GM04504 (cell line): ENCODE measurements at places on chromosomes 2 and 18.

DNA sequence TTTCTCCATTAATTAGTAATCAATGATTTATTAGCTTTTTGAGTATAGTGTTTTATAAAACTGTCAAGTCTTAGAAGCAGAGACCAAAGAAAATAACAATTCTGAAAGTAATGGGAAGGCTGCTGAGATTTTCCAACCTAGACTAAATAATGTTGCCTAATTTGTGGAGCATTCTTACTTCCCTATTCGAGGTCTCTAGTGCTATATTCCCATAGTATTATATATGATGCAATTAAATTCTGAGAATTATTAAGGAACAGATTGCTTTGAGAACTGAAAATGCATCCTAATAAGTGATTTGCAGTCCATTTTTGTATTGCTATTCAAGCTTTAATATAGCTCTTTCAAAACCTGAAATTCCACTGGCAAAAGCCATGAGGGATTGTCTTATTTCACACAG is 27.7 kb upstream of the DOCK10 start:
- no peak for DNase-seq

DNA sequence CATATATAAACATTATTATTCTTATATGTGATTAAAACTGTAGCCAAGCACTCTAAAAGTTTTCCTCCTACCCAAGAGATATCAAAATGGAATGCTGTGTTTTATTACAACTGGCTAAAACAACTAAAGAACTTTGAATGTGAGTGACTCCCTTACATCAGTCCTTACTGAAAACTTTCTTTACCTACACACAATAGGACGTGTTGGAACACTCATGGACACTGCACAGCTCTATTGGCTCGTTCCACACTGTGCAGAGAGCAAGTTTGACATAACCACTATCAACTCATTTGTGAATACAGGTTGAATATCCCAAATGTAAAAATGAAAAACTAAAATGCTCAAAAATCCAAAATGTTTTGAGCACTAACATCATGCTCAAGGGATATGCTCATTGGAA is 650.6 kb downstream of the SLC4A3 start:
- DNase-seq = no peak

DNA sequence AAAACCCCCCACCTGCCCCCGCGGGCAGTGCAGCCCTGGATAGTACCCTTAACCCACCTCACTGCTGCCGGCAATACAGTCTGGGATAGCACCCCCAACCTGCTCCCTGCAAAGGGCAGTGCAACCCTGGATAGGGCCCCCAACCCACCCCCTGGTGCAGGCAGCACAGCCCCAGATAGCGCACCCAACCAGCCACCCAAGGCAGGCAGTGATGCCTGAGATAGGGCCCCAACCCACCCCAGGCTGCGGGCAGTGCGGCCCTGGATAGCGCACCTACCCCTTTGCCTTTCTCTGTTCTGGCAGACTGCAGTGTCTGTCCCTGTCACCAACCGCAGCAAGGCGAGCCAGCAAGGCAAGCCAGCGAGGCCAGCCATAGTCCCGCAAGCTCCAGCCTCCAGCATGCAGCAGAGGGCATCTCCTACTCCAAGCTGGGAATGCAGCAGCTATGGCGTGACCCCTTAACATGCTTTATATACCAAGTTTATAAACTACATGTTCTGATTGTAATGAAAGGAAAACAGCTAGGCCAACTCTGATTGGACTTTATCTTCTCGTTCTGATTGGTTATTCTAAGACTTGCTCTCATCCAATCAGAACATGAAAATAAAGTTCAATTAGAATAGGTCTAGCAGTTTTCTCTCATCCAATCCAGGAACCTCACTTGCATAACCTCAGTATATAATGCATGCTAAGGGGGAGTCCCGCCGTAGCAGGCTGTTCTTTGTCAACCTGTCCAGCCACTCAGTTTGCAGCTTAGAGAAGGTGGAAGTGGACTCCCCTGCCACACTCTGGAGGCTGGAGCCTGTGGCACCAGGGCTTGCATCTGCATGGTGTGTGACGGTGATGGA is 34.1 kb upstream of the ANKRD62 start:
- no peak for DNase-seq

DNA sequence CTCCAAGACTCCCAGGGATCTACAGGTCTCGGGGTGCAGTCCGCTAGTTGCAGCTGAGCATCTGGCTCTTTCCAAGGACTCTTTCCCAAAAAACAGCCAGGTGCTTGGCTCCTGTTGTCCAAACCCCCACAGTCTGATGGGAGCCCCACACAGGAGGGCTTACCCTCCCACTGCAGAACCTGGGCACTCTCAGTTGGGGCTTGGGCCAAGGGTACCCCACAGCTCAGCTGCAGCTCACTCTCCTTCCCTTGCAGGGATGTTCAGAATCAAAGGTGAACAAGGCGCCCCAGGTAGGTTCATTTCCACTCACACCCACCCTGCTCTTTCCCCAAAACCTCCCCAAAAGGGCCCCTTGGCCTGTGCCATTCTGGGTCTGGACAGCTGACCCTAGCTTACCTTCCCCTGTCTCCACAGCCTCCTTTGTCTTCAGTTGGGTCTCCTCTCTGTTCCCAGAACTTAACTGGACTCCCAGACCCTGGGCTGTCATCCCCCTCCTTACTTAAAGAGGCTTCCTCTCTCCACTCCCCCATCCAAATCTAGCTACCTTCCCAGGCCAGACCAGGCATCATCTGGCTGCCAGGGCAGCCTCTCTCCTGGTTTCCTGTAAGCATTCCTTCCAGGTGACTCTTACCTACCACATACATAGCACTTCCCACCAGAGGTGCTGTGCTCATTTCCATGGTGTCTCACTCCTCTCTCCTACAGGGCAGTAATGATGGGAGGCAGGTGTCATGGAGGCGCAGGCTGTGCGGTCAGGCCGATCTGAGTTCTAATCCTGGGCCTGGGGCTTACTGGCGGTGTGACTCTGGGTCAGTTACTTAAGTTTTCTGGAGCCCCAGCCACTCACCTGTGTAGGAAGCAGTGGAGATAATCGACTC is 29.5 kb downstream of the MARCO start:
- no peak for DNase-seq
